ENCODE measurements at places on chromosomes 2 and 18.

DNA sequence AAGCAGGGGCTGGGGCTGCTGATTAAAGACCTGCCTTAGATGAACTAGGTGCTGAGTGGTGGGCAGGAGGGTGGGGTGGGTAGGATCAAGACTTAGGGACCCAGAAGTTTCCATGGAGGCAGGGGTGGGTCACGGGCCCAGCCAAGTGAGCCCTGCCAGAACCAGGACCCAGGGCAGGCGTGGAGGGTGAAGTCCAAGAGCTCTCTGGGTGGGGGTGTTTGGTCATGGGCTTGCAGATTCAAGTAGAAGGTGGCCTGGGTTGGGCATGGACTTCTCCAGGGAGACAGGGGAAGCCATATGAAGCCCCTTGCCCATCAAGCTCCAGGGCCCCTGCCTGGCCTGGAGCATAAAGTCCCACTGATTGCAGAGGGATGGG lies 168.8 kb downstream of the SMAD7 start:
- no peak for DNase-seq

DNA sequence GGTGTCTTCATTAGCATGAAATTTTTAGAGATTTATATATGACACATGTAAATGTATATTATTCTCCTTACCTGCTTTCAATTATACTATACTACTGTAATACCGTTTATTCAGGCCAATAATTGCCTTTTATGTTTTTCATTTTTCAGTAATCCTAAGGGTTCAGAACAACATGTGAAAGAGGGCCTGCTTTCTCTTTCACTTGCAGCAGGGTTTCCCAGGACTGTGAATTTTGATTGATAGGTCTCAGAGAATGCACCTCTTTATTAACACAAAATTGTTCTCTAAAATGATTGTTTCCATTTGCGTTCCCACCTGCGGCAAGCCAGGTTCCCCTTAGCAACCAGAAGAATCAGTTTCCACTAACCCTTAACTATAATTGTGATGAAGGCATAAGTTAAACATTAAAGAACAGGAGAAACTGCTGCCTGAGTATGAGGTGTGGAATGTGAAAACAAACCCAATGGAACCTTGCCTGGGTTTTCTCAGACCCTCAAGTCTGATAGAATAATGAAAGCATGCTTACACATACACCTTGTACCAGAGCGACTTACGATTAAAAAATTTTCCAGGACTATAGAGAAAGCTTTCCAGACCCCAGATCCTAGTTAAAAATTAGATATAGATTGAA lies 1591.2 kb upstream of the LRRTM1 start:
- DNase-seq, result no peak

GRCh38 chr18:22816266-22817176 lies 116.6 kb upstream of the RBBP8 start:
- DNase-seq, result no peak

DNA sequence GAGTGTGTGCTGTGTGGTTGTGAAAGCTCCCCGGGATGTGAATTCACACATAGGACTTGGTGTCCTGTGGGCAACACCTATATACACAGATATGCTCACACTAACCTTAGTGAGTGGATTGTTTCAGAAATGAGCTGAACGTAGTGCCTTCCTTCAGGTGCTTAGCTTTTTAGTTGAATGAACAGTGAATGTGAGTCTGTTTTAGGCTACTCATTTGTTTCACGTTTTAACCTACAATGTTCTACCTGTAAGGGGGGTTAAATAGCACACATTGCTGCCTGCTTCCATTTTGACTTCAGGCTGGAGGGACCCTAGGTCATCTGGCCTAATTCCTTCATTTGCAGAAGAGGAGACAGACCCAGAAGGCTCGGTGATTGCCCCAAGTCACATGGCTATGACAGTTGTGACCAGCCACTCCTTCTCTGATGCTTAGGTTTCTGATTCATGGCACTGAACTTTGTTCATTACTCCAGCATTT lies 1.0 kb downstream of the PLEK start:
- no peak for DNase-seq

DNA sequence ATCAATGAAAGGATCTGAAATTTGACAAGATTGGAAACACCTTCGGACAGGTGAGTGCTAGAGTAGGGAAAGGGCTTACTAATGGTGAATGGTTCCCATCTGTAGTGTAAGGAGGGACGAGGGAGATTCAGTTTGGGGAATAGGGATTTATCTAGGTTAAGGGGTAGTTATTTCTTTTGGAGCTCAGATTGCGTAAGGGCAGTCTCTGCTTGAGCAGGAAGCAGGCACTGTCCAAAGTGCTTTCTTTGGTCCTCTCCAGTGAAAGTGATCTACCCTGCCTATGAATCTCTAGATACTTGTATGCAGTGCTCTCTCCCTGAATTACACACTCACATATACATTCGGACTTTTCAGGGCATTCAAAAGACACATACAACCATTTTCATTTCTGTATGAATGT lies 272.9 kb upstream of the FIGN start:
- DNase-seq, result no peak

- no peak for DNase-seq
These were observed 10.7 kb upstream of the WDSUB1 start for GRCh38 chr2:159297042-159297707.
